ENCODE measurements at places on chromosomes 16 and 17.

DNA sequence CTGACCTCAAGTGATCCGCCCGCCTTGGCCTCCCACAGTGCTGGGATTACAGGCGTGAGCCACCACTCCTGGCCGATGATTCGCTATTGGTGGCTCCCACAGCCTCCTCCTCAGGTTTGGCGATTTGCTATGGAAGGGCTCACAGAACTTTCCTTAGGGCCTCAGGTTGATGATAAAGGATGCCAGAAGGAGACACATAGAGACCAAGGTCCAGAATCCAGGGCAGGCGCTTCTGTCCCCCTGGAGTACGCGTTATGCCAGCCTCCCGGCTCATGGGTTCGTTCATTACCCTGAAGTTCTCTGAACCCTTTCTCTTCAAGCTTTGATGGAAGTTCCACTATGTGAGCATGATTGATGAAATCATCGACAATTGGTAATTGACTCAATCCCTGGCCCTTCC lies 19.9 kb downstream of the LGALS3BP start:
- no peak for DNase-seq

- DNase-seq: no peak
Measured at GRCh38 chr17:38879878-38880665, 10.2 kb downstream of the LASP1 start.

DNA sequence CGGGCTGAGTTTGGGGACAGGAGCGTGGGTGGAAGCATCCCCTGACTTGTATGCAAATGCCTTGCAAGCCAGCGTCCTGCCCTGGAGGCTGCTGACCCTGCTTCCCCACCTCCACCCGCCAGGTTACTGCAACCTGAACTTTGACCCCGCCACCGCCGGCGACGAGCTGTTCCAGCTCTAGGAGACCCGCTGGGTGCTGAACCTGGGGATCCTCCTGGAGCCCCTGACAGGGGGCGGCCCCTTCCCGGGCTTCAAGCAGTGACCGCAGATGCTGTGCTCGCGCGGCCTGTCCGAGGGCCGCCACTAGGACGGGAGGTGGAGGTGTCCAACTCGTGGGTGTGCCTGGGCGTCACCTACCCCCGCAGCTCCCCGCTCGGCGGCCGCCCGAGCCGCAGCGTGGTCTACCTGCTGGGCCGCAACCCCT lies 10.7 kb upstream of the SLC16A5 start:
- DNase-seq: no peak

- DNase-seq: no peak
Measured at GRCh38 chr17:70074956-70075355, at the start of gene KCNJ16. TSS of gene KCNJ16 (plus strand) at chr17:70075225. CDS start at chr17:70132088, 56,863 bp downstream.

- DNase-seq: no peak
Measured at GRCh38 chr16:69598045-69598444, 32.3 kb downstream of the NFAT5 start.

DNA sequence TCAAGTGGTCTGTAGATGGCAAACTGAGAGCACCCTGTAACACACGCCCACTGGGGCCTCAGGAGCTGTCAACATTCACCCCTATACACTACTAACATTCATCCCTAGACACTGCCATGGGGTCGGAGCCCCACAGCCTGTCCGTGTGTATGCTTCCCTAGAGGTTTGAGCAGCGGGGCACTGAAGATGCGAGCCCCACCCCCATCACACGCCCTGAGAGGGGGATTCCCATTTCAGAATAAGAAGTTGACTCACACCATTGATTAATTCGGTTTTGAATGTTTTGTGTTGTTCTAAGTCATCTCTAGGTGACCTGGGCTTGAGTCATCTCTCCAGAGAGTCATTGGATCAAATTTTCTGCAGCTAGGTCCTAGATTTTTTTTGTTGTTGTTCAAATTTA lies 37.3 kb upstream of the MMD start:
- DNase-seq: no peak

DNA sequence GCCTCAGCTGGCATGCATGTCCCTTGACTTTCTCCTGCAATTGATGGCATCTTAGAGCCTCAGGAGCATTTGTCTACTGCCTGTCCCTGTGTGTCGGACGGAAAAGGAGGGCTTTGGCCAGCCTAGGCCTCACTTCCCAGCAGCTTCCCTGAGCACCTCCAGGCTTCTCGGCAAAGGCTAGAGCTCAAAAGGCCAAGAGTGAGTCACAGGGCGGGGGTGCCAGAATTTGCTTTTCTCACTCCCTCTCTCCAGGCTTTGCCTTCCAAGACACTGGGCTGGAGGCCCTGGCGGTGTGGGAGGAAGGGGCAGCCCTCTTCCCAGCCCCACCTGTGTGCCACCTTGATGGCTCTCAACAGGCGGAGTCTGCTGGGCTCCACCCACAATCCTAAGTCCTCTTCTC lies 107.3 kb upstream of the MAF start:
- DNase-seq: no peak

DNA sequence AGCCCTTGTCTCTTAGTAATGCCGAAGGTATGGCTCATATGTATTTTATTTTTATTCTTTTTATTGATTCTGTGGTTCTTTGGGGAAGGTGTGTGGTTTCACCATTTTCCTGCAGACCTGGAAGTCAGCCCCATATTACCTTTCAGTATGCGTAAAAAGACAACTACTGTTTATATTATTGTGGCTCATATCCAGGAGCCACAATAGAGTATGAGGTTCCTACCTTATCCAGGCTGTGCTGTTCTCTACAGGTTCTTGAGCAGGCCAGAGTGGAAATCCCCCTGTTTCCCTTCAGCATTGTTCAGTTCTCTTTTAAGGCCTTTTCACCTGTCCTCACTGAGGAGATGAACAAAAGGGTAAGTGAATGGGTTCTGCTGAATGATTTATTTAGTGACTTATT lies 33.2 kb downstream of the REXO5 start:
- no peak for DNase-seq
